ENCODE measurements at places on chromosomes 1 and 21. TPM values are rescaled to one million over a fixed set of nuclear protein-coding genes. Genes with fewer than 3 reads are reported as not detected.
A peak's percentile ranks its signal among the peaks of the same experiment; 100 is the strongest.

DNA sequence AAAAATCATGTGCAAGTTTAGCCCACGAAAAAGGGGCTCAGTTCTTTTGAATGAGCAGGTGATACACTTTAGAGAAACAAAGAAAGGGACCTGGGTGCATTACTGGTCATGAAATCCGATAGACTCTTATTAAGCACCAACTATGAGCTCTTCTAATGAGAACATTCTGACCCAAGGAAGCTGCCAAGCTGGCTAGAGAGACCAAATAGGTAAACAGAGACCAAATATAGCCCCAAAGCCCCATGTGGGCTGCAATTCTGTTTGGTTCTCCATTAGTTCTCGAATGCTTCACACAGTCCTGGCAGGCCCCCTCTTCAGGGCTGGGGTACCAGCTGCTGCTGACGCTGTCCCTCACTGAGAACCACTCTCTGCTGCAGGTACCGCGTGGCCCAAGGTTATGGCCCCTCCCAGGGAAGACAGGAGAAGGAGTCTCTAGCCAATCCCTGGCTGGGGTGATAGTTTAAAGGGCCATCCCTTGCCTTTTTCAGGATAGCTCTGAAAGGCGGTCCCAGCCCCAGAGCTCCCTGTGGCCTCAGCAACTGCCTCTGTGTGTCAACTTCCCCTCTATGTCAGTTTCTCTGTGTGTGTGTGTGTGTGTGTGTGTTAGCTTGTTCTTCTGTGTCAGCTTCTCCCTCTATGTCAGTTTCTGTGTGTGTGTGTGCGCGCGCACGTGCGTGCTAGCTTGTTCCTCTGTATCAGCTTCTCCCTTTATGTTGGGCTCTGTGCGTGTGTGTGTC lies 7.1 kb upstream of the UBXN10 start:
- DNase-seq: no peak

DNA sequence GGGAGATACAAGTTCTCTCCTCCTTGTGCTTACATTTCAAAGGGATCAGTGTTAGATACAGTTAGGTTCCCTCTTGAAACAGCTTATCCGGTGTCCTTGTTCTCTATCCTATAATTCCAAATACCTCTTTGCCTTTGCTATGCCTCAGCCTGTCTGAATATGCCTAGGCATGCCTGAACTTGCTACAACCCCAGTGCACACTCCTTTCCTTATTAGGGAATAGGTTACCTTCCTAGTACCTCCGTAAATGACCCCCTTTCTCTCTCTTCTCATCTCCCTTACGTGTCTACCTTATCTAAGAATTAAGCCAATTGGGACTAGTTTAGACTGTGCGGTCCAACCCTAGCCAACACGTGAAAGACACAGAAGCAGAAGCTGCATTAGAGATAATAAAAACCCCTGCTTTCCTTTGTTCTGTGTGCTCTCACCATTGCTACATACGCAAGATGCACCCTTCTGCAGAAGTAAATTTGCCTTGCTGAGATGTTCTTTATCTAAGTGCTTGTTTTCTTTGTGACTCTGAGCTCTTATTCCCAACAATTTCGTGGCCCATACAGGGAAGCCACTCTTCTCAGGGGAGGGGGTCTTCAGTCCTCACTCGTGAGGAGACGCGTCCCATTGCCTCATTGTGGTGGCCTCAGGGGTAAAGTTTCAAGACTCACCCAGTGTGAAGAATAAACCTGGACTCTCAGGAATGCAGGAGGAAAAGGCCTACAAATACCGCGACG lies 802.1 kb downstream of the PLA2G4A start:
- no peak for DNase-seq

- DNase-seq: no peak
Measured at GRCh38 chr1:202568826-202569225, 141.4 kb downstream of the SYT2 start.

DNA sequence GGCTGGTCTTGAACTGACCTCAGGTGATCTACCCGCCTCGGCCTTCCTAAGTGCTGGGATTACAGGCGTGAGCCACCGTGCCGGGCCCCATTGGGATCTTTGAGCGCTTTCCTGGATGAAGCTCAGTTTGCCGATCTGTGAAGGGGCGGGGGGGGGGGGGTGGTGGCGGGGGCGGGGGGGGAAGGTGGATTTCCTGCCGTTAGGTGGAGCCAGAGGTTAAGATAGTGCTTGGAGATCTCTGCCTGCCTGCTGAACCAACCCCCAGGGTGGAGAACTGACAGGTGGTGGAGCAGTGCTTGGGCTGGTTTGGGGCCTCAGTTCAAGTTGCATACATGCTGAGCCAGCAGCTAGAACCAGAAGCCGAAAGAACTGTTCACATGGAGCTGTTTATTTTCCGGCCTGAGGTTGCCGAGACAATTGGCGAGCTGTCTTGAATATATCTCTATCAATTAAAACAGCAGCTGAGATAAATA lies 1.7 kb downstream of the TMCC2 start:
- no peak for DNase-seq

- no peak for DNase-seq
Measured at GRCh38 chr1:185933580-185933979, 199.4 kb downstream of the HMCN1 start.

- DNase-seq: no peak
Measured at GRCh38 chr1:55055084-55055882, 15.9 kb downstream of the PCSK9 start.

DNA sequence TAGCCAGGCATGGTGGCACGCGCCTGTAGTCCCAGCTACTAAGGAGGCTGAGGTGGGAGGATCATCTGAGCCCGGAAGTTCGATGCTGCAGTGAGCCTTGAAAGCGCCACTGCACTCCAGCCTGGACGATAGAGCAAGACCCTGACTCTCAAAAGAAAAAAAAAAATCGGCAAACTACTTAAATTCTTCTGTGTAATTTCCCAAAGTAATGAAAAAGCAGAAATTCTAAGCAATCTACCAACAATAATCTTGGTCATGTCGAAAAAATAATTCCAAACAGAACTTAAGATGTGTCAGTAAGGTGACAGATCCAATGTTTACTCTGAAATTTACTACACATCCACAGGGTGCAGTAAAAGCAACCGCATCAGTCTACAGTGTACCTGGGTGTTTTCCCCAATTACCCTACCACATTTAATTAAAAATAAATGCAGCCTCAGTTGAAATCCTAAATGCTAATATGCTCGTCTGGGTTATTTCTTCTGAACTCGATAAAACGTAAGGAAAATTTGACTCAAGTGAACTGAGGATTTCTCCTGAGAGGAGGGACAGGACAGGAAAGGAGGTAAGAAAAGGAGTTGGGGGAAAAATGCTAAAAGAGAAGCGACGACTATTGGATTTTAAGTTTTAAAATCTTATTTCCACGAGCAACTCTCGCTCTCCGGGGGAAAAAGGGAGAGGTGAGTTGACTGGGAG lies 801 bp downstream of the EPRS1 start:
- DNase-seq: peak; percentile 22

DNA sequence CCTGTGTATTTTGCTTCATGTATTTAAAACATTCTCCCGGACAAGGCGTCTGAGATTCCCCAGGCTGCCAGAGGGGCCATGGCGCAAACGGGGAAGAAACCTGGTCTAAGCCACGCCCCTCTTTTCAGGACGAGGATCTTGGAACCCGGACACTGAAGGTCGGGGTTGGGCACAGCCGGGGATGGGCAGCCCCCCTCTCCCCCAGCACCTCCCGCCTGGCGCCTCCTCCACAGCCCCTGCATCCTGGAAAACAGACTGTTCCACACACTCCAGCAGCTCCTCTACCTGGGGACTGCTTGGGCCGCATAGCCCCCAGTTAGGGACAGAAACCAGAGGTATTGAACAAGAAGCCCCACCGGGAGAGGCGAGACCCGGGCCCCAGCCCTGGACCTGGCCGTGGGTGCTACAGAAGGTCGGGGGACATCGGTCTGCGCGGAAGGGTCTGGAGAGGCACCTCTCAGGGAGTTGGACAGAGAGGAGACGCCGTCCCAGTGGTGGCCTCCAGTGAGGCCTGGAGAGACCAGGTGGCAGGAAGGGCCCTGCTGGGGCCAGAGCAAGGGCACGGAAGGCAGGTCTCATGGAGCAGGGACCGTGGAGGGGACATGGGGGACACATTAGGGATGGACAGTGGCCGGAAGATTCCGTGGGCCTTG lies 5.4 kb downstream of the TP73 start:
- no peak for DNase-seq

GRCh38 chr1:240610636-240611035 lies 1.3 kb downstream of the GREM2 start:
- no peak for DNase-seq

DNA sequence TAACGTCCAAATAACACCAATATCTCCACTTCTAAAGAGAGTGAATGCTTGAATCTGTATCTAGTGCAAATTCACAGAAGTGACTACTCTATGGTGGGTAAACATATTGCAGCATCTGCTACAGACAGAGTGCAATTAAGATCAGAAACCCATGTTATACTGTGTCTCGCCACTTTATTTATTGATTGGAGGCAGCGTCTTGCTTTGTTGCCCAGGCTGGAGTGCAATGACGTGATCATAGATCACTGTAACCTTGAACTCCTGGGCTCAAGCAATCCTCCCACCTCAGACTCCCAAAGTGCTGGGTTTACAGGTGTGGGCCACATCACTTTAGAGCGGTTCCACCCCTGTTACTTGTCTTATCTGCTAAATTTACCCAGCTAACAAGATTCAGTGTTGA lies 57.0 kb downstream of the HLCS start:
- DNase-seq: no peak

- DNase-seq: peak; percentile 77
Measured at GRCh38 chr1:26853156-26853555, 9.8 kb upstream of the SFN start.

DNA sequence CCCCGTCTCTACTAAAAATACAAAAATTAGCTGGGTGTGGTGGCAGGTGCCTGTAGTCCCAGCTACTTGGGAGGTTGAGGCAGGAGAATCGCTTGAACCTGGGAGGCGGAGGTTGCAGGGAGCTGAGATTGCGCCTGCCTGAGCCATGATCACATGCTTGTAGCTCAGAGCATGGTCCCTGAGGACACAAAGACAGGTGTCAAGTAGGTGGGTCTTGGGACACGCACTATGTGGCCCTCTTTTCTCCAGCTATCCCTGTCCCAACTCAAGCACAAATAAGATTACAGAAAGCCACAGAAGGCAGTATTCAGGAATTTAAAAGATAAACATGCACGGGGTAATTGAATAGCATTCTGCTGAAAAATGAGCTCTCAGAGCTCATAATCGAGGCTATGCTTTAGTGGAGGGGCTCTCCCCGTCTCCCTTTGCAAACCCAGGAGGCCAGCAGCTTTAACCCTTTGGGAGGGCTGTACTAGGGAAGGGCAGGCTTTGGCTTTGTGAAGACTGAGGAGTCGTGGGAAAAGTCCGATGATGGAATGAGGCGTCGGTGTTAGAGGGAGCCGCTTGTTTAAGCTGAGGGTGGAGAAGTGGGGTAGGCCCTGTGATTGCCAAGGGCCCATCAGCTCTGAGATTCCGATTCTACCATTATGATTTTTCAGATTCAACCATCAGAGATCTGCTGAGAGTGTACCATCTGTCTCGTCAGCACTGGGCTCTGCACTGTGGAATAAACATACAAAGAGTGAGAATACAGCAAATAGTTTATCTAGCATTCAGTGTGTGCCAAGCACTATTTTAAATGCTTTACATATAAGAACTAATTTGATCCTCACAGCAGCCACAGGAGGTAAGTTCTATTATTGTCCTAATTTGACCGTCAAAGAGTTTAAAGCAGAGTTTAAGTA lies 59.7 kb upstream of the CD34 start:
- no peak for DNase-seq

- DNase-seq: no peak
Measured at GRCh38 chr1:156423422-156424352, 54.7 kb downstream of the RHBG start.

The CD247 gene
- 252 TPM for total RNA-seq

The ATAD3C gene
- 0.24 TPM for total RNA-seq

The S100A16 gene
- total RNA-seq: 28.8 TPM

Data from thymus (tissue), 14 donors.